ENCODE measurements at places on chromosomes 1 and 21.
A peak's percentile ranks its signal among the peaks of the same experiment; 100 is the strongest.

DNA sequence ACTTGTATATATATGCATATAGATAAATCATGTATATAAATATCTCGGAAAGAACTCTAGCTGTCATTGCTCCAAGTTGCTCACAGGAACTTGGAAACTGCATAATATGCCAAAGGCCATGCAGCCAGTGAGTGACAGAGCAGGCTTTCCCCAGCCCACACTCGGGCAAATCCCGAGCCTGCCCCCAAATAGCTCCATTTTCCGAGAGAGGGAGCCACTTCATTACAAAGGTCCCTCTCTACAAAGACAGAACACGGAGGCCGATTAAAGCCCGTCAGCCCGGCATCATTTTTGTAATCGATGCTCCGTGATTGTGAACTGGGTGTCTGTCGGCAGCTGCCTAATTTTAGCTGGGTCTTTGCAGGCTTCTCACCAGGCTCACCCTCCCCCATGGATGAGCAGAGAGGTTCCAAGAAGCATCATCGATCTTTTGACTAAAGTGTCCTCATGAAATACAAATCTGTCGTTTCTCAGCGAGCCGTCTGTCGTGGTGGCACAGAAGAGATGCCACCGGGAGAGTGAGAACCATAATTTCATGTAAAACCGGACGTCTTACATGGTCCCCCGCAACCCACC lies 663.9 kb downstream of the PTPRU start:
- DNase-seq, result no peak

DNA sequence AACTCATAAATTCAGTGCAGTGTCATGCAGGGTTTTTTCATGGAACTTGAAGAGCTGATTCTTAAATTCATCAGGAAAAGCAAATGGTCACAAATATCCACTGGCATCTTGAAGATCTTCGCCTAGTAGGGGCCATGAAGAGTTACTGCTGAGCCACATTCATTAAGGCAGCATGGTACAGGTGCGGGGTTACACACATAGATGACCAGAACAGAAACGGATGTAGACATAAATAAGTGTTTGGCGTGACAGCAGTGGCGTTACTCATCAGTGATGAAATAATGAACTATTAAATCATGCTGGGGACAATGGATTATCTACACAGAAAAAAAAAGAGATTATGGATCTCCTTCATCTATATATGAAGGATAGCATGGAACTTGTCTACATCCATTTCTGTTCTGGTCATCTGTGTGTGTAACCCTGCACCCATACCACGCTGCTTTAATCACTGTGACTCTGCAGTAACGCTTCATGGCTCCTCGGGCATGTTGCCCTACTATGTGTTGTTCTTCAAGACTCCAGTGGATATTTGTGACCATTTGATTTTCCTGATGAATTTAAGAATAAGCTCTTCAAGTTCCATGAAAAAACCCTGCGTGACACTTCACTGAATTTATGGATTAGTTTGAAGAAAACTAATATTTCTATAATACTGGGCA lies 161.3 kb downstream of the GALNT2 start:
- no peak for DNase-seq

DNA sequence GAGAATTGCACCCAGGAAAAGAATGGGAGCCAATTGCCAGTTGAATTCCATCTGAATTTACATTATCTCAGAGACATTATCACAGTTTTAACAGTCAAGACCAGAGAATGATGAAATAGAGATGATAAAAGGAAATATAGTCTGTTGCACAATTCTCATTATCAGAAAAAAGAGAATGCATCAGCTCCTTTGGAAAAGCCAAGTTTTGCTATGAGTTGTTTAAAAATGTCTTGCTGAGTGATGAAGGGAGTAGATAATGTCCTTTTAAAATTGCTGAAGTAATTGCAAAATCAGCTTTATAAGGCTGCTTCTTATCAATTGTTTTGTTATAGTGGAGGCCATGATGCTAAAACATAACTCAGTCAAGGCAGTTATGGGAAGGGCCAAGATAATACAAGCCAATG lies 37.9 kb upstream of the EEIG2 start:
- DNase-seq, result no peak

GRCh38 chr21:43585514-43585913 lies 73.8 kb downstream of the HSF2BP start:
- DNase-seq, result no peak

DNA sequence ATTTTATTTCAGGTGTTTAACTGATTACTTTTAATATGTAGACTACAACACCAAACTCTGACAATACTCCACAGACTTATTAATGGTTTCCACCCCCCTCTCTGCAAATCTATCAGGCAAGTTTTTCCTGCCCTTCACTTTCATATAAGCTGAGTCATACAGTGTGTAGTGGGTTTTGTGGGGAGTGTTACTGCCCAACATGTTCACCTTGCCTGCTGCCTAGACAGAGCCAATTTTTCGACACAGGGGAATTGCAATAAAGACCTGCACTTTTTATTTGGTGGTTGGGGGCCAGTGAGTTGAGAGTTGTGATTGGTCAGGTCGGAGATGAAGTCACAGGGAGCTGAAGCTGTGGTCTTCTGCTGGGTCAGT lies 119.7 kb downstream of the PPIAL4G start:
- DNase-seq, result peak; percentile 19

GRCh38 chr21:16308269-16308668 lies 578.5 kb downstream of the USP25 start:
- no peak for DNase-seq

DNA sequence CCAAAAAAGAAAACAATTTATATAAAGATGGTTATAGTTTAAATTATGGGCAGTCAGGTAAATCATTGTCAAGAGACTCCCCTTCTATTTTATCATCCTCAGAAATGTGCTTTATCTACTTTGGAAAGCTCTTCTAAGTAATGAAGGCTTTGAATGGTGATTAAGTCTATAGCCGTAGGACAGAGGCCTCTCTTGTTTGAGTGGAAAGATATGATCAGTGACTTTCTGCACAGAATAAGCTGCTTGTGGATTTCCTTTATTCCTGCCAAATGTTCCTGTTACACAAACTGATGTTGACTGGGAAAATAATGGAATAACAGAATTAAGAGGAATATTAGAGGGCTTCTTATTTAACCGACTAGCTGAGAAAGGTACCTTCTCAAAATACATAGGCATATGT lies 174.6 kb upstream of the IVNS1ABP start:
- no peak for DNase-seq
